ENCODE measurements at places on chromosomes 5 and 9.

DNA sequence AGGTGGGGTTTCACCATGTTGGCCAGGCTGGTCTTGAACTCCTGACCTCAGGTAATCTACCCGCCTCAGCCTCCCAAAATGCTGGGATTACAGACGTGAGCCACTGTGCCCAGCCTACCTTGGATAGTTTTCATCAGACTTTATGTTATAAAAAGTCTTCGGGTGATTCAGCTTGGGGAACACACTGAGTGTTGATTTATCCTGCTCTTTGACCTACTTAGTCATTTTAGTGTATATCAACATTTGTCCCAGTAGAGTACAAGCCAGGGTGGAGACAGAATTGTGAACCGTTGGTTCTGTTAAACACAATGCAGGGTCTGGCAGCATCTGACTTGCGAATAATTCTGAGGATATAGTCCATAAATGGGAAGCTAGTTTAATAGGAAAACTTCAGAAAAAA, 39.7 kb downstream of the NFX1 start:
- DNase-seq: no peak

DNA sequence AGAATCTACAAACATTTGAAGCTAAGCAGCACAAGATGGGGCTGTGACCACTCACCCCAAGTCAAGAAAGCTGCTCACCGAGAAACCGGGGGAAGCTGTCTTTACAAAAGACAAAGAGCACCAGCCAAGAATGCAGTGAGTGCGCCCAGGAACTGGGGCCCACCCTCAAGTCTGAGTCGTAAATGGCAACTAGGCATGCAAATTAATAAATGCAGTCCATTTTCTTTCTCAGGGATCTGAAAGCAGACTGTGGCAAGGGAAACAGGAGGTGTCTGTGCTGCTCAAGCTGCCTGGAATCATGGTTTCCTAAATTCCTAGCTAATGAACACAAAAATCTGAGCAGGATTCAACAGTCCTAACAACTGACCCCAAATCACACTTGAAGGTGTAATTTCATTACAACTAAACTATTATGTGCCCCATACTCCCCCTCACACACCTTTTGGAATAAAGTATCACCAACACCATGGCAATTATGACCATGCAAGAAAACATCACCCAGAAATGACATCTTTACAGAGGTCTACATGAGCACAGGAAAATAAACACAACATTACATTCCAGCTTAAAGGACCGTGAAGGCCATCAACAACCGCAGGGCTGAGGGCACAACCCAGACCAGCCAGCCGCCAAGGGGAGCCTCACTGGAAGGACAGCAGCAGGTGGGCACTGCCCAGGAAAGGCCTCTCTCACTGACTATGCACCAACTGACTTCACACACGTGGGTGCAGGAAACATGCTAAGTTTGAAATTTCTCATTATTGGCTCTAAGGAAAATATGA, 17.6 kb downstream of the NSUN2 start:
- DNase-seq: no peak

- no peak for DNase-seq
Measured at GRCh38 chr9:90793729-90794128, 7.9 kb upstream of the SYK start.

- DNase-seq: peak; percentile 6
Measured at GRCh38 chr9:22307013-22307711, 139.5 kb upstream of the DMRTA1 start.

DNA sequence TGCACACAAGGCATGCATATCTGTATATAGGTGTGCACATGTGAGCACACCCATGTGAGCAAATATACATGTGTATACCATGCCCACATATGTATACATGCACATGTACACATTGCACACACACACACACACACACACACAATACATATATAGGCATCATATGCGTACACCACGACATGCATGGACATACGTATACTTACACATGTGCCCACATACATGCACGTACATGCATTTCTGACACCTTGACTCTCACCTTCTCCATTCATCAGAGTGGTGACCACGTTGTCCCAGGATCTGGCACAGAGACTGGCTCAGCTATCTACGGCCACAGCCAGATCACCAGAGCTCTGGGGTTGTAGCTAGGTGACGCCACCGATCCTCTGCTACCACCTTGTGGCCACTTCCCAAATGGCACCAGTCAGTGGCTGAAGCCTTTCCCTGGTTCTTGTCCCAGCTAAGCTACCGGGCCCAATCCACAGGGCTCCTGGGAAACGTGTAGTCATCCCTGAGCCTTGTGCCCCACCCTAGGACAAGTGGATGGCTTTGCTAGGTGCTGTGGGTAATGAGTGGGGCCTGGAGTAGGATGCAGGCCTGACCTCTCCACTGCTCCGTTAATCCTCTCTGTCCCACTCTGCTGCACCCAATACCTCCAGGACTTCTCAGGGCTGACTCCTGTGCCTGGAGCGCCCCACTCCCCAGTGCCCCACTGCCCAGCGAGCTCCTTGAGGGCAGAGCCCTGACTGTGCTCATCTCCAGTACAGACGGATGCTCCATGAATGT, 194.4 kb downstream of the RGS3 start:
- peak; percentile 65 for DNase-seq

DNA sequence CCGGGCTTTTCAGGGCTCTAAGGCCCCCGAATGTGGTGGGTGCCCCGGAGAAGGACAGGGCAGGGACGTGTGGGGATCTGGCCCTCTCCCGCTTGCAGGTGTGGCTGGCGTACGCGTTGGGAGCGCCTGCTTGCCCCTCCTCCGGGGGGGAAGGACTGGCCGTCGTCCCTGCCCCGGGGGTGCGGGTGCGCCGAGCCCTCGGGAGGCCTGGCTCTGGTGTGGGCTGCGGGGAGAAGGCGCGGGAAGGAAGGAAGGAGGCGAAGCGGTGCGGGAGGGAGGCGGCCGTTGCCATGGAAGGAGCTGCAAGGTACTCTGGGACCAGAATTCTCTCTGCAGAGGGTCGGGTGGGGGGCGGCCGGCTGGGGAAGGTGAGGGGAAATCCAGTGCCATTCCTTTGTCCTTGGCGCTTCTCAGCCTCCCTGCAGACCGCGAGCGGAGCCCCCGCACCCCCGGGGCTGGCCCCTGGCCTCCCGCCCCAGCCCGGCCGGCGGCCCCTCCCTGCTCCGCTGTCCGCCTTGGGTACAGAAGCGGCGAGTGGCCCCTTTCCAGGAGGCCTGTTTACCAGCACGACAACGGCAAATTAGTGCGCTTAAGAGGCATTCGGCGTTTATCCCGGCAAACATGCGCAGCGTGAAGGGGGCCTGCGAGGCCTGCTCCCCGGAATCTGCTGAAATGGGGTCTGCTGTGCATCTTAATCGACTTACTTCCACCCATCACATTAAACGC, 67.1 kb upstream of the UNC5A start:
- DNase-seq: peak; percentile 53

DNA sequence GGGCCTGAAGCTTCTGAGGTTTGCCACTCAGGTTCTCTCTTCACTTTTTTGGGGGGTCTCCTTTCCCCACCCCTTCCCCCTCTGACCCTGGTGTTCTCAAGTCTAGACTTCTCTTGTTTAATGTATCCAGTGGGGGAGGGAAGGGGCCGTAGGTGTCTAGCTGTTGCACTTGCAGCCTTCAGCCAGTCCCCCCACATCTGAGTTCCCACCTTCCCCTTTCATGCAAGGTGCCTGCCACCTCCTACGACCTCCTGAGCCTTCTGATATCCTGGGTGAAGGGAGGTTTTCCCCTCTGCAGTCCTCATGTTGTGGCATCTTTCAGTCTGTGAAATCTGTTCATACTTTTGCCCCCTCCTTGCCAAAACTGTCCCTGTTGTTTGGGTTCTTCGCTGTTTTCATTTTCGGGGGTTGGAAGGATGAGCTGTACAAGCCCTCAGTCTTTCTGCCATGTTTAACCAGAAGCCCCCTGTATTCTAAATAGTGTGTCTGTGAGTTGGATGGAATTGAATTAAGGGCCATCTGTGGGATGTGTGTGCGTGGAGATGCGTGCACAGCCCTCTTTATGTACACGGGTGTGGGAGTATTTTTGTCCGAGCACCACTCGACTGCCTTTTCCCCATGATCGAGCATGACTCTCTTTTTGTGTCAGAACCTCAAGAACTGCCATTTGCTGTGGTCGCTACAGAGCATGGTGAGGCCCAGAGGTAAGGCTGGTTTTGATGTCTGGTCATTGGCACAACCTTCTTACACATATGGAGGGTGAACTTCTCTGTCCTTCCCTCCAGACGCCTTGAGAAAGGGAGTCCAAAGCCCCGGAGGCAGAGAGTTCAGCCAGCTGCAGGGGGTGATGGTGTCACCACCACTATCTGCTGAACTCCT, 23.6 kb downstream of the PRRC2B start:
- DNase-seq: no peak

DNA sequence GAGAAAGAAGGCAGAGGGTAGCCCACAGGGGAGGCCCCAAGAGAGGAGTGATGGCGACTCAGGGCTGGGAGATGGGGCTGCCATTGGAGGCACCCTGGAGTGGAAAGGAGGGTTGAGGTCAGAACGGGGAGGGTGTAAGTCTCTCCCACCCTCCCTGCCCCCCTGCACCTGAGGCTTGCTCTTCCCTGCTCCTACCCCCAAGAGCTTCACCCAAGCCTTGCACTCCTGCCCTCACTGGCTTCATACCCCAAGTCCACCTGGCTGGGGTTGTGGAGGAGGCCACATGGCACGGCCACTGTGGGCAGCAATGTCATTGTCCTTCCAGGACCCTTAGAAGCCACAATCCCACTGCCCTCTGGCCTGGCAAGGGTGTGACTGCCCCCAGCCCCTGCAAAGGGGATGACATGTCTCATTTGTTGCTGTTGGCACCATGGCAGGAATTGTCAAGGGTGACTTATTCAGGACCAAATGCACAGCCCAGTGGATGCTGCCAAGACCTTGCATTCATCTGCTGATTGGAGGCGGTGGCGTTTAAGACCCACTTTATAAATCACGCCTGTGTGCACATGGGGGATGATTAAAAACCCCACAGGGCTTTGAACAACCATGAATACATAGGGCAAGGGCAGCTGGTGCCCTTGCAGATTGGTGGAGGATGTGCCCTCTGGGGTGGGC, 47.6 kb upstream of the RNU6ATAC start:
- no peak for DNase-seq

DNA sequence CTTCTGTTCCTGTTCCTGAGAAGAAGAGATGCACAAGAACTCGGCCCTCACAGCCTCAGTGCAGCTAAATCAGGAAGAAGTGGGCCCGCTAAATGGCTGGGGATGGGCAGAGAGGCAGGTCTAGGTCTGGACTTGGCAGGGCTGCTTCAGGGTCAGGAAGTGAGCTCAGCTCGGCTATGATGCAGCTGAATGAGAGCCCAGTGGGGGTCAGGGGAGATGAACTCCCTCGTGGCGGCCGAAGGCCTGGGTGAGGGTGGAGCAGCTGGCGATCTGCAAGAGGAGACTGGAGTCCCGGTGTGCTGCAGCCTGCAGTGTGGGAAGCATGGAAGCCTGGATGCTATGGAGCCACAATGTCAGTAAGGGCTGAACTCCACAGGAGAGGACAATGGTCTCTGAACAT, 466.2 kb downstream of the SPOCK1 start:
- no peak for DNase-seq

DNA sequence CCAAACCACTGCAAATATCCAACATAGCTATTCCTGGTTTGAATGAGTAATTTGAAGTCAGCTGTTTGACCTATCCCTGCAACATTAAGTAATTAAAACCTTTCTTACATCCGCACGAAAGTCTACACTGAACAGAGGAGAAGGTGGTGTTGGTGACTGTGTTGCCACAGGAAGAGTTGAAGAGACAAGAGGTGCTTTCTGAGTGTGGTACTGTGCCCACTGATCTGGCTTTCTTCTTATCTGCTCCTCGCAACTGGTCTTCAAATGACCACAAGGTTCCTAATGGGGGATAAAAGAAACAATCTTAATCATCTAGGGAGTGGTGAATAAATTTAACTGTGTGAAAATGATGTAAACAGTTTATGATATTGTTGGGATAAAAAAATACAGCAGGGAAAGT, 29.4 kb upstream of the PDCL start:
- no peak for DNase-seq

- DNase-seq: no peak
Measured at GRCh38 chr9:107219486-107220077, 63.5 kb upstream of the RAD23B start.

DNA sequence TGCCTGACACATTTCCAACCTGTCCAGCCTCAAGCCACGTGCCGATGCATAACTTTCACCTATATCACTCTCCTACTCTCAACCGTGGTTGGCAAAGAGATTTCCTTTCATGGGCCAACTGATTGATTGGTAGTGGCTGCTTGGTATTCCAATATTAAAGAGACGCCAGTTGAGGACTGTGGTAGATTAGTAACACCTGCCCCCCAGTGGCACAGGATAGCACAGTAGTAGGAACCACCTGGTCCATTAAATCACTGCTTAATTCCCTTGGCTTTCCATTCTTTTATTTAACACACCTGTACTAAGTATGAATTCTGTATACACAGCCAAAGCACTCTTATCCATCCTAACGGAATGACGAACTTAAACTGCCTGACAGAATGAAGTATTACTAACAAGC, 19.1 kb upstream of the FOXB2 start:
- no peak for DNase-seq

DNA sequence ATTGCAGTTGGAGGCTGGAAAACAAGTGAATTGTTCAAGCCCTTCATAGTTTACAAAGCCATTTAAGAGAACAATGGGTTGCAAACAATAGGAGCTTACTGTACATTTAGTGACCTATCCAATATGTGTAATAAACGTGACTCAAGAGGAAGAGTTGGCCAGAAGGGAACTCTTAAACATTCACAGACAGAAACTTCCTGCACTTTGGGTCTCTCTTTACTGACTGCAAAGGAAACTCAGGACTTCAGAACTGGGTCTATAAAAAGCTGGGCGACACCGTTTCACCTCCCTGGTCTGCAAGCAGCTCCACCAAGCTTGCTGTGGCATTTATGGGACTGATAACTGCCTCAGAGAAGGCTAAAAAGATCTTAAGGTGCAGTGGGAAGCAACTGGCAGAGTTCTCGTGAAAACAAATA, 48.7 kb upstream of the SPATA31D4 start:
- DNase-seq: peak; percentile 12

DNA sequence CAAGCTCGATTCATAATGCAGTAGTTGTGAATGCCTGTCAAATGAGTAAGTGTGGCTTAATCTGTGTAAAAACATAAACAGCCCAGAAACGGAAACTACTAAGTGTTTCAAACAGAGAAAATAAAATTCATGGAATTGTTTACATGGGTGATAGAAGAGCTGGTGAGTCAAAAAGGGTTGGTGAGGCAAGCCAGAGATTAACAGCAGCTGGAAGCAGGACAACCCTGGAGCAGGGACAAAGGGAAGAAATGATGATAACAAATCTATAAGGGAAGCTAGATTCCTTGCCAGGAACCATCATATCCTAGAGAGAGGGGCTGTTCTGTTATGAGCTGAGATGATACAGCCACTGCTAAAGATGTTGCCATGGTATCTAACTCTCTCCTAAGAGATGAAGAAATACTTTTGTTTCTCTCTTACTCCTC, 18.0 kb upstream of the PRR16 start:
- no peak for DNase-seq

Measured in NCI-H748 treated with DMSO at 0.1 percent for 48 hours (cell line).